NT2/D1 (cell line): ENCODE measurements at places on chromosomes 2 and 18.
A peak's percentile ranks its signal among the peaks of the same experiment; 100 is the strongest.

DNA sequence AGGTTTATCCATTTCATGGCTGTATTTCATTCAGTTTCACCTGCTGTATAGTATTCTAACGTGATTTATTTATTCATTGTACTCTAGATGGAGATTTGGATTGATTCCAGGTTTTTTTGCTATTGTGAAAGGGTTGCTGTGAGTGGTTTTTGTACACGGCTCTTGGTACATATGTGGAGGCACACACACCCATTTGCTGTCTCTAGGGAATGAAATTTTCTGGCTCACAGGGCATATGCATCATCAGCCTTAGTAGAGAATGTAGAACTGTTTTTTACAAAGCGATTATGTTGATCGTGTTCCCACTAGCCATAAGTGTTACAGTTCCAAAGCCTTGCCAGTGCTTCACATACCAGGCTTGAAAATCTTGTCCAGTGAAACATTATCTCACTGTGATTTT, 5.1 kb downstream of the SPTBN1 start:
- no peak for DNase-seq

DNA sequence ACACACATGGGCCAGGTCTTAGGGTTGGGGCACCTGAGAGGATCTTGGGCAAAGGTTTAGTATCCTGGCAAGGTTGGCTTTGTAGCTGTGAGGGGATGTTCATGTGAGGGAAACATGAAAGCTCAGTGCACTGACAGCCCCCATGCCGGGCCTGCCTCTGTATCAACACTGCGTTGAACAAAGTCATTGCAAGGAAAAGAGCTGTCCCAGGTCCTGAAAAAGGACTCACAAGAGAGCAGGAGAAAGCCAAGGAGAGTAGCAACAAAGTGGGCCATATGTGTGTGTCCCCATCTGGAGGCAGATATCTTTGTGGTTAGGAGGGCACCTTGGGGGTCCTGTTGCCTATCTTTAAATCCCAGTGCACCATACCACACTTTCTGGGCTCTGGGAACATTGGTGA, 237.8 kb upstream of the THSD7B start:
- peak; percentile 68 for DNase-seq

- DNase-seq, result no peak
These were observed 85.0 kb downstream of the USP40 start for GRCh38 chr2:233481368-233482142.

DNA sequence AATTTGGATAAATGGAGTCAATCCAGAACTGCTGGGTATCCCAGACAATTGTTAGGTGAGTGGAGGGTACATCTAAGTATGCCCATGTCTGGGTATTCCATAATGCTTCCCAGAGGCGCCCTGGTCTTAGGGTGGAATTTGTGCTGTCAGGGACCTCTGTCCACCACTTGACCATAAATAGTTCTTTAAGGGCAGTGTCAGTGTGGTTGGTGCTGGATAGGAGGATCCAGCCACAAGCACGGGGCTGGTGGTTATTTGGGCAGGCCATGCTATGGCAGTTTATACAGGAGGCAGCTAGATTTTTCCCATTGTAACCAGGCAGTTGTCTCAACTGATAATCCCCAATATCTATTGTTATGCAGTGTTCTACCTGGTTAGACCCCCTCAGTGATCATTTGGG, 104.4 kb upstream of the B3GNT2 start:
- DNase-seq, result no peak

GRCh38 chr2:48747319-48747718, 8.2 kb downstream of the LHCGR start:
- DNase-seq, result no peak

DNA sequence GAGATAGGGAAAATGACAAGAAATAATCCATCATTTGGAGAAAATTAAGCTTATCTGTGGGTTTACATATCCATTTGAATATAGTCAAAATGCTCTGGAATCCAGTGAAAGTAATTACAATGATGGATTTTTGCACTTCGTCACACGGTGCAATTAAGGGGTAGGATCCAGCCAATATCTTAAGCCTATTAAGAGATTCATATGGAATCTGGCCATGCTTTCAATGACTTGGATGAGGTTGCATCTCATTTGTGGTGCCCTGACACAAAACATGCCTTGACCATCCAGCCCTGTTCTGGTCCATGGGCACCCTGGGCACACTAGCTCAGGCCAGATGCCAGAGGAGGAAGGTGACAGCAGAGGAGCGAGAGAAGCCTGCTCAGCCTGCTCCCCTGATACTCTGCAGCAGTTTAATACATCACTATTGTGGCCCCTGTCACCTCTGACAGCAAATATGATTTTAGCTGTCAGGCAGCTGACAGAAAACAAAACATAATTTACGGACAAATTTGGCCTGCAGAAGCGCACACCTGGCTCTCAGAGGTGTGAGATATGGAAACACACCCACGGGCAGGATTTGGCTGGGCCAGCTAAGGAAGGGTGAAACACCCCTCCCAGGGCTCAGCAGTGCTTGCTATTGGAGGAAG, 94.1 kb upstream of the ST8SIA3 start:
- no peak for DNase-seq

DNA sequence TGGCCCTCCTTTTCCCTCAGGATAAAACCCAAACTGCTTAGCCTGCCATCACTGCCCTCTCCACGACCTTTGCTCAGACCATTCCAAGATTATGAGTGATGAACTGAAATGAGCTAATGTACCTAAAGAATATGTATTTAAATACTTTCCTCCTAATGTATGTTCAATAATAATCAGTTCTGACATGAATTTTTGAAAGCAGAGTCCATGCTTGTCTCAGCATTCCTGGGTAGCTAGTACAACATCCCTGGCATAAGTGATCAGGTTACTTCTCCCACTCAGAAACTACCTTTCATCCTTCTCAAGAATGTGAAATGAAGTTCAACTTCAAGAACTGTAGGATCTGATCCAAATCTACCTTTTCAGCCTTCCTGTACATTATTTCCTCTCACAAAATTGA, 103.6 kb downstream of the UNC80 start:
- DNase-seq, result no peak

DNA sequence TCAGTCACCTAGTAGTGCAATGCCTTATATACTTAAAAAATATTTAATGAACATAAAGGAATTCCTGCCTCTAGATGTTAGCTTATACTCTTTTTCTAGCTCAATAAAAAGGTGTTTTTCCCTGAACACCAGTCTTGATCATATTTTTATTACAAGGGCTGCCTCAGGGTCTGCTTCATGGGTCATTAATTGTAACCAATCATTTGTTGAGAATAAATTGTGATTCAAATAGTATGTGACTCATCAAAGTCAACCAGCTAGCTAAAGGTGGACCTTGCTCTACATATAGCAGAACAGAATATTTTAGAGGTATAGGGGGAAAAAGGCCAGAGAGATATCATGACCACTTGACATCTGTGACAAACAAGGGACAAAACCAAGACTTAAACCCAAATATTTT, 114.0 kb downstream of the PIK3C3 start:
- no peak for DNase-seq

DNA sequence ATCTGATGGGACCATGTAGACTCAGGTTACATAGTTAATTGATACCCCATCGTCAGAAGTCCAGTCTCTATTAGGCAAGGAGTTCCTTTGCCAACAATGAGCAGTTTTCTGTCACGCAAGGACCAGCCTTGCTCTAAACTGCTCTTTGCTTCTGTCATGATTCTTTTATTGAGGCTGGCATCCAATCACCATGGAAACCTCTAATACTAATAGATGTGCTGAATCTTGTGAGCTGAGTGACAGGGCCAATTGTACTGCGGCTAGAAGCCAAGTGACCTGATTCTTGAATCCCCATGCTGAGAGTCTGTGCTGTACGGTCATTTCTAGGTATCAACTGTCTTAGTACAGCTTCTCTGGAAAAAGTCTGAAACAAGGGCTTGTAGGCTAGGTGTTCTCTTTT, 395.6 kb downstream of the RND3 start:
- DNase-seq, result no peak
